ENCODE measurements at places on chromosomes 1 and 21.

GRCh38 chr1:161226320-161226711, 456 bp downstream of the TOMM40L start:
- DNase-seq: no peak

DNA sequence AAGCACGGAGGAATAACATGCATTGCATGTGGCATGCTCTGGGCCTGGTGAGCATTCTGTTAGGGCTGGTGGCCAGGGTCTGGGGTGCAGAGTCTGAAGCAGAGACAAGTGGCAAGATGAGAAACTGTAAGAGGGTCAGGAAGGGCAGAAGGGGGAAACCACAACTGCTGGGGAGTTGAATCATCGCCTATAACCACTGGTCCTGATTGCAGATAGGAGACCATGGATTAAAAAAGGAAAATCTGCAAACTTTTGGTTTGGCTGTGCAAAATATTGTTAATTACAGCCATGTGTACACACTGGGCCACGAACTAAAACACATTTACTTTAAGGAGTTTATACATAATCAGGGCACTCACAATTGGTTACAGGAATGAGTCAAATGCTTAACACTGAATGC, 76.6 kb downstream of the TGFBR3 start:
- DNase-seq: no peak

- no peak for DNase-seq
These were observed 233.3 kb downstream of the KCNJ6 start for GRCh38 chr21:37682966-37683365.

GRCh38 chr1:37606481-37607263, 10.9 kb upstream of the GNL2 start:
- no peak for DNase-seq

- DNase-seq: no peak
These were observed 18.0 kb upstream of the RIPPLY3 start for GRCh38 chr21:36988536-36988935.

- DNase-seq: peak; percentile 19
These were observed 2.2 kb downstream of the REG4 start for GRCh38 chr1:119808972-119809550.

DNA sequence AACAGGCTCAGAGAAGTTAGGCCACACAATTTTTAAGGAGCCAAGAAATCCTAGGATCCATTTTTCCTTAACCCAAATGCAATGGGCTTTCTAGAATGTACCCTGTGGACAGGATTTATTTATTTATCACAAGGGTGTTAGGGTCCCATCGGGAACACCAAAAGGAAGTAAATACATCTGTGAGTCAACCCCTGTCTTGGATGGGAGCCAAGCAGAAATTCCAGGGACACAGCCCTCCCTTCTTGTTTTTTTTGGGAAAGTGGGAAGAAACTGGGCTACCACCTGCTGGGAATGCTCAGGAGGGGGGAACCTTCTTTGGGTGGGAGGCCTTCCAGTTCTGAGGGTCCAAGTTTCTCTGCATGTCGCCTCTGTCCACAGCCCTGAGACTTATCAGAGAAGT, 1.3 kb downstream of the CRNN start:
- no peak for DNase-seq

DNA sequence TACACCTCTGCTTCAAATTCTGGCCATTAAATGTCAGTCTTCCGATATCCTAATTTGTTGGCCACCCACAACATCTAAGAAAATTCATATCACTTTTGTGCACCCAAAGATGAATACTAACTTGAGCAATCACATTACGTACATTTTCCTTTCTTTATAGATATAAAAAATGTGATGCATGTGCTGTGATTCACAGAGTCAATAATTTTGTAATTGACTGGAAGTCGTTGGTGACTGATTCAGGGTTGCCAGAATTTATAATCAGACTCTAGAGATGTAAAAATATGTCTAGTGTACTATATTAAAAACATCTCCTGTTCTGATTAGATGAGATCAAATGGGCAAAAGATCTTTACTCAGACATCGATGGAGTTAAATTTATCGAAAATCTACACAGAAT, 150.0 kb upstream of the KCTD3 start:
- no peak for DNase-seq

DNA sequence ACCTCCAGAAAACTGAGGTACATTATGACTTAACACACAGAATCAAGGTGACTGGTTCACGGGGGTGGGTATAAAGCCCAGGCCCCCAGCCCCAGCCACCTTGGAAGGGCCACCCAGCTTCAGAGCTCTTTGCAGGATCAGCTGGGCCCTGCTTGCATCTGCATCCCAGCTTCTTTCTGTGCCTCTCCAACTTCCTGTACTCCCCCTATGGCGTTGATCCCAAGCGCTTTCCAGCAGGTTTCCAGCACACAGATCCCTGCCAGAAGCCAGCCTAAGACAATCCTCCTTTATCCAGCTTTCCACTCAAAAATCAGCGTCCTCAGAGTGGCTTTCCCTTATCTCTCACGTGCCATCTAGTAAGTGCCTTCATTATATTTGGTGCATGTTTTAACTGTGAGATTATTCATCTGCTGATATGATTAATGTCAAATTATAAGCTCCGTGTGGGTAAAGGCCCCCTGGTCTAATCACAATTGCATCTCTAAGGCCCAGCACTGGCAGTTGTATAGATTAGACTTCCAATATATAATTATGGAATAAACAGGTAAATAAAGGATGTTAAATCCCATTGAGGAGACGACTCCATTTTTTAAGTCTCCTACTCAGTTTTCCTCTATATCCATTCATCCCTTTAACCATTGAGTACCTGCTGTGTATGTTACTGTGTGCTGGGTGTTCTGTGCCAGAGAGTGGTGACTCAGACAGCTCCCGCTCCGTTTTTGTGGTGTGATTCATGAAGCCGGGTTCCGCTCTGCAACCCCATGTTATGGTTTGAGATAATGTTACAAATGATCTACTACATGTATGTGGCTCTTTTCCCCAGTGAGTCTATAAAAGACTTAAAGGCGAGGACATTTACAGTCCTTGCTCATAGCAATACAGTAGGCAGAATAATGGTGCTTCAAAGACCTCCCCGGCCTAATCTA, 387.6 kb downstream of the PCP4 start:
- DNase-seq: no peak

- no peak for DNase-seq
These were observed 61.8 kb downstream of the S1PR1 start for GRCh38 chr1:101298663-101299062.

Data from stimulated activated CD4-positive, alpha-beta T cell treated with anti-CD3 and anti-CD28 coated beads, TNF-alpha, amount 100 ng/mL, for 1 hour (primary cell).